ENCODE measurements at places on chromosomes 5 and 9. TPM values are rescaled to one million over a fixed set of nuclear protein-coding genes. Genes with fewer than 3 reads are reported as not detected.

Gene PCDHB13
- total RNA-seq = 2.4 TPM

Gene ZDHHC21
- total RNA-seq = 46.2 TPM

Gene RLN2
- total RNA-seq = not detected

Gene GIN1
- total RNA-seq = 6.8 TPM

GRCh38 chr5:6915574-6915973, 202.3 kb downstream of the TENT4A start:
- DNase-seq = no peak

GRCh38 chr5:156497804-156498208, 170.8 kb downstream of the SGCD start:
- no peak for DNase-seq

GRCh38 chr5:16918156-16918555, 17.9 kb downstream of the MYO10 start:
- no peak for DNase-seq

DNA sequence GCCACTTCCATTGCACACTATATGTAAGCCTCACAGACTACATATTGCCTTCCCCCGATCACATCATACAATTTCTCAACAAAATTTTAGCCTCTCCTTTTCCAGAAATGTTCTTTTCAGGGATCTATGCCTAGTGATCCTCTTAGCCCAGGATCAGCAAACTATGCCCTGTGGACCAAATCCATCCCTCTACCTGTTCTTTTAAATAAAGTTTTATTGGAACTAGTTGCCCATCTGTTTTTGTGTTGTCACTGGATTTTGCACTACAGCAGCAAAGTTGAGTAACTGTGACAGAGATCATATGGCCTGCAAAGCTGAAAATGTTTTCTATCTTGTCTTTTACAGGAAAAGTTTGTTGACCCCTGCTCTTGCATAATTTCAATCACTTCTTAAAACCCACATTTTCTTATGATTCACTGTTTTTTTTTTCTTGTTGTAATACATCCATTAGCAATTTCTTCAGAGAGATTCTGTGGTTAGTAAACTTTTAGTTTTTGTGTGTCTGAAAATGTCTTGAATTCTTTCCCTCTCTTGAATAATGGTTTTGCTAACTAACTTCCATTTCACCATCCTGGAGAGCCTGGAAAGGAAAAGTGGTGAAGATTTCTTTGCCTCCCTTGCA, 7.1 kb downstream of the TXNDC8 start:
- DNase-seq = no peak

DNA sequence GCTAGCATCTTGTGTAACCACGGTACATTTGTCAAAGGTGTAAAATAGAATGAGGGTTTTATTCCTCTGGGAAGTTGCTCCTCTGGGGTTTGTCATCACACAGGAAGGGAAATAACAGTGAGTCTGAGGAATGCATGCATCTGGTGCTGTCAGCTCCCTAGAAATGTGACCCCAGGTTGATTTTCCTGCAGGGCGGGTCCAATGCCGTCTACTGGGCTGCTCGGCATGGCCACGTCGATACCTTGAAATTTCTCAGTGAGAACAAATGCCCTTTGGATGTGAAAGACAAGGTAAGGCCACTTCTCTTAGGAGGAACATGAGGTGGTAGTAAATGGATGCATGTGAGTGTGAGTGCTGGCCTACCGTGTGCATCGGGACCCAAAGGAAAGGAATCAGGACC, 78.8 kb upstream of the CTSL start:
- no peak for DNase-seq

DNA sequence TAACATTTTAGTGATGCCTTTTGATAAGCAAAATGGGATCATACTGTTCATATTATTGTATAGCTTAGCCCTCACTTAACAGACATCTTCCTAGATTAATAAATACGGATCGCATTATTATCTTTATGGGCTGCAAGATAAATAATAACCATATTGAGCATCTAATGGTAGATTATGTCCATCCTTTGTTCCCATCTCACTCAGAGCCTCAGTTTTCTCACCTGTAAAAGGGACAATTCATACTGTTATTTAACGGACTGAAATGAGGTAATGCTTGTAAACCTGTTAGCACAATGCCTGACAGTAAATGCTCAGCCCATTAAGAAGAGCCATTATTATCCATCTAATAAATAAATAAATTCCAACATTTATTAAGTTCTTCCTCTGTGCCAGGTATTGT, 3.0 kb upstream of the RPL26L1 start:
- DNase-seq = no peak

GRCh38 chr5:107736638-107737037, 65.9 kb upstream of the EFNA5 start:
- DNase-seq = no peak

- no peak for DNase-seq
These were observed 289.3 kb upstream of the WWC1 start for GRCh38 chr5:168002116-168002515.

All from esophagus squamous epithelium (tissue), 5 donors.